ENCODE measurements at places on chromosomes 4 and X. TPM values are rescaled to one million over a fixed set of nuclear protein-coding genes. Genes with fewer than 3 reads are reported as not detected.

- peaks cover 35% of the 10 kb centered on the region for H3K27me3 ChIP-seq
- H3K4me3 ChIP-seq: no peak overlapping the region
- DNase-seq: no peak
- peaks cover 5% of the 10 kb centered on the region for H3K4me1 ChIP-seq
- peaks cover 4% of the 10 kb centered on the region for H3K36me3 ChIP-seq
These were observed 29.0 kb upstream of the CCNG2 start for GRCh38 chr4:77127837-77128621.

DNA sequence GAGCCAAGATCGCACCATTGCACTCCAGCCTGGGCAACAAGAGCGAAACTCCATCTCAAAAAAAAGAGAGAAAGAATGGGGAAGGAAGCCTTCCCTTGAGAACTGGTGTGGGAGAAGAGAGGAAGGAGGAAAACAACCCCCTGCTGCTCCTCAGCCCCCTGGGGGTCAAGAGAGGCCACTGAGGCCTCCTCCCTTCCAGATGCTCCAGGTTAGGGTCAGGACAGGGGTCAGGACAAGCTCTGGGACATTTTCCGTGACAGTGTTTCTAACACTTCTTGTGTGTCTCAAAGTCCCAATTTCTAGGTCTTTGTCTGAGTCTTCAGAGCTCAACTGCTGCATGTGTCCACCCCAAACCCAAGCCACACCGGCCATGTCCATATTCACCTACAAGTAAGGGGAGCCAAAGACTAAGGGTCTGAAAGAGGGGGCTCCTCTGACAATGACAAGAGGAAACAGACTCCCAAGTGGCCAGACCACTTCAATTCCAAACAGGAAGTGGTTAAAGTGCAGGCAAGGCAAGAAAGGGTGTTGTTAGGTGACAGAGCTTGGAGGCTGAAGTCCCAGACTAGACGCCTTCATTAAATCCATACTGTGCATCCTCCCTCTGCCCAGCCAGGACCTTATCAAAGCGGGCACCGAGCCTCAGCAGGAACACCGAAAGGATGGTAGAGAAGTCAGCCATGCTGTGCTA, 8.3 kb downstream of the L1CAM start:
- DNase-seq: no peak
- peaks cover 6% of the 10 kb centered on the region for H3K4me1 ChIP-seq
- H3K36me3 ChIP-seq: no peaks in the 10 kb centered on the region
- H3K4me3 ChIP-seq: no peak overlapping the region

DNA sequence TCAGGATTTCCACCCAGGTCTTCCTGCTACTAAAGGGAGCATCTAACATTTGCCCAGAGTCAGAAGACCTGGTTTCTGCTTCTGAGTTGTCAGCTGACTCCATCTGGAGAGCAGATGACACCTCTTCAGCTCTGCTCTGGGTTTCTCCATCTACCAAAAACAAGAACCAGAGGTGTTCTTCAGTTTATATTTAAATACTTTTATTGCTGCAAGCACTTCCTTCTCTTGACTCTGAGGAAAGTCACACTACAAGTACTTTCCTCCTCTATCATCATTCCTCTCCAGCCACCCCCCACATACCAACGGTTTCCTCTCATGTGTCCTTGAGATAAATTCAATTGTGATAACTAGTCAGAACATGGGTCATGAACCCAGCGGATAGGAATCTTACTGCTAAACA, 88.4 kb downstream of the PPP3CA start:
- H3K4me1 ChIP-seq: peaks cover 44% of the 10 kb centered on the region
- peak overlapping the region; percentile 43 for H3K4me3 ChIP-seq
- DNase-seq: no peak
- H3K36me3 ChIP-seq: no peaks in the 10 kb centered on the region
- peak overlapping the region; percentile 19 for H3K27ac ChIP-seq
- no peaks in the 10 kb centered on the region for H3K27me3 ChIP-seq

DNA sequence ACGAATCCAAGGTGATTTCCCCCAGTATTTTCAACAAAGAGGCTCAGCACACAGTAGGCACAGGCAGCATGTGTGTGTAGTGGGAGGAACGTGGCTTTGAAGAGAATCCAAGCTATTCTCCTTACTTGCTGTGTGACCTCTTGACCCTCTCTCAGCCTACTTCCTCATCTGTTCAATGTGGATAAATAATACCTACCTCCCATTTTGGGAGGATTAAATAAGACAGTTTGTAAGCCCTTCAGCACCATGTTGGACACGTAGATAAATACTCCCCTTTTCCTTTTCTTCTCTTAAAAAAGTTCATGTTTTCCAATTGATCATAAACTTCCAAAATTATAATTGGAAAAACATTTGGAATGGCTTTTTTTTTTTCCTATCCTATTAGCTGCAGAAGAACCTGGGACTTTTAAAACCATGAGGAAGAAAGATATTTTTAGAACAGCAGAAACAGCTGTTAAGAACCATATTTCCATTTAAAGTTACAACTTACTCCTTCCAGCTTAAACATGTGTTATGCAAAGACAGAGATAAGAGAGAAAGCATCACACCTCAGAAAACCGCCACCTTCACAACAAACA, 56.1 kb upstream of the TMEM131L start:
- no peaks in the 10 kb centered on the region for H3K27me3 ChIP-seq
- peaks cover 2% of the 10 kb centered on the region for H3K4me1 ChIP-seq
- no peaks in the 10 kb centered on the region for H3K36me3 ChIP-seq
- no peak overlapping the region for H3K27ac ChIP-seq

DNA sequence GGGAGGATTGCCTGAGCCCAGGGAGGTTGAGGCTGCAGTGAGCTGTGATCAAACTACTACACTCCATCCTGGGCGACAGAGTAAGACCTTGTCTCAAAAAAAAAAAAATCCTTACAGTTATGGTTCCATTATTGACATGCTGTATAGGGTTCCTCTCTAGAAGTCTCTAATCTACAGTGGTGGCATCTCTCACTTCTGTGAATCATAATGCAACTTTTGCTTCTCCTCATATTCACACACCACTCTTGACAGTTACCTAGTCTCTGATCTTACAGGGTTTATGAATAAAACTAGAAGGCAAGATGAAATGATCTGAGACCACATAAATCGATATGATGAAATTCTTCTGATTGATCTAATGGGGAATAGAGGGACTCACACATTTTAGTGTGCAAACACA, 40.6 kb downstream of the DOCK11 start:
- no peaks in the 10 kb centered on the region for H3K27me3 ChIP-seq
- H3K36me3 ChIP-seq: peaks cover 2% of the 10 kb centered on the region
- H3K4me3 ChIP-seq: peak overlapping the region; percentile 72
- H3K27ac ChIP-seq: peak overlapping the region; percentile 90
- DNase-seq: no peak

GRCh38 chr4:99715286-99715685, 57.7 kb upstream of the C4orf54 start:
- no peaks in the 10 kb centered on the region for H3K36me3 ChIP-seq
- no peaks in the 10 kb centered on the region for H3K4me1 ChIP-seq
- H3K27me3 ChIP-seq: peaks cover 20% of the 10 kb centered on the region
- no peak overlapping the region for H3K4me3 ChIP-seq

GRCh38 chr4:7759216-7759615, 180.4 kb downstream of the AFAP1 start:
- H3K27ac ChIP-seq: peak overlapping the region; percentile 94
- H3K4me1 ChIP-seq: peaks cover 13% of the 10 kb centered on the region
- H3K27me3 ChIP-seq: no peaks in the 10 kb centered on the region
- no peaks in the 10 kb centered on the region for H3K36me3 ChIP-seq
- H3K4me3 ChIP-seq: peak overlapping the region; percentile 90
- peak; percentile 48 for DNase-seq

GRCh38 chr4:185778307-185778706, 33.7 kb downstream of the SORBS2 start:
- peaks cover 2% of the 10 kb centered on the region for H3K4me1 ChIP-seq
- H3K27ac ChIP-seq: no peak overlapping the region
- no peak overlapping the region for H3K4me3 ChIP-seq
- no peak for DNase-seq
- peaks cover 2% of the 10 kb centered on the region for H3K36me3 ChIP-seq

- H3K27me3 ChIP-seq: peaks cover 63% of the 10 kb centered on the region
- peaks cover 11% of the 10 kb centered on the region for H3K4me1 ChIP-seq
- peaks cover 4% of the 10 kb centered on the region for H3K36me3 ChIP-seq
- H3K27ac ChIP-seq: peak overlapping the region; percentile 76
- DNase-seq: no peak
- peak overlapping the region; percentile 91 for H3K4me3 ChIP-seq
These were observed 8.9 kb upstream of the GSX2 start for GRCh38 chr4:54090804-54091623.

DNA sequence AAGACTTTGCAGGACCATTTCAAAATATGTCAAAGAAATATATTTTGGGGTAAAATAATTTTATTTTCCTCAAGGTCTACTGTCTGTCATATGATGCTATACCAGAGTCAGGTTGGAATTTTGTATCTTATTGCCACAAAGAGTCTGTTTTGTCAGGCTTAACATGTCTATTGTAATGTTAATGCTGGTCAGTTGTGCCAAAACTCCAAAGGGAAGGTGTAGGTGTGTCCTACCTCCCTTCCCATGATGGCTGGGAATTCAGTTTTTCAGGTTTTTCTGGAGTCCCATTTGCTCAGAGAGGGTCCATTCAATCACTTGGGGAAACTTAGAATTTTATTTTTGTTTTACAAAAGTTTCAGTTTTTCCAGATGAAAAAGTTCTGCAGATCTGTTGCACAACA, 33.3 kb upstream of the SLC25A4 start:
- H3K4me3 ChIP-seq: no peak overlapping the region
- H3K27me3 ChIP-seq: peaks cover 46% of the 10 kb centered on the region
- H3K4me1 ChIP-seq: peaks cover 2% of the 10 kb centered on the region
- H3K27ac ChIP-seq: no peak overlapping the region

GRCh38 chr4:102503301-102503746, 2.2 kb downstream of the NFKB1 start:
- H3K36me3 ChIP-seq: peaks cover 7% of the 10 kb centered on the region
- DNase-seq: no peak
- H3K27ac ChIP-seq: peak overlapping the region; percentile 98
- peak overlapping the region; percentile 92 for H3K4me3 ChIP-seq
- peaks cover 30% of the 10 kb centered on the region for H3K4me1 ChIP-seq
- H3K27me3 ChIP-seq: no peaks in the 10 kb centered on the region

DNA sequence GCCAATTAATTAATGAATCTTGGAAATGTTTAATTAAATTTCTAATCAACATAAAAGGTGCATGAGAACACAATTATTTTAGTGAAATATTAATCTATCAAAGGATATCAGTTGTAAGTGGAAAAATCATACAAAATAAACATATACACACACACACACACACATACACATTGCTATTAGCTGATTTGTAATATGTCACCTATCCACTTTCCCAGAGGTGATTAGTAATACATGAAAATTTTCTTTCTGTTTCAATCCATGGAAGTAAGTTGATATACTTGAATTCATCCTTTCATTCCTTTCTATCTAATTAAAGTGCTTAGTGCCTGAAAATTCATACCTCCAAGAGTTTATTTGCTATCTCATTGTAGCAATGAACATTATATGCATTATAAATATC, 213.7 kb downstream of the EPHA5 start:
- no peak for DNase-seq
- H3K4me3 ChIP-seq: no peak overlapping the region
- no peaks in the 10 kb centered on the region for H3K27me3 ChIP-seq
- H3K4me1 ChIP-seq: no peaks in the 10 kb centered on the region

- no peak for DNase-seq
- peaks cover 4% of the 10 kb centered on the region for H3K4me1 ChIP-seq
- H3K27me3 ChIP-seq: peaks cover 26% of the 10 kb centered on the region
- no peaks in the 10 kb centered on the region for H3K36me3 ChIP-seq
- no peak overlapping the region for H3K4me3 ChIP-seq
These were observed 24.4 kb upstream of the MSL3 start for GRCh38 chrX:11733614-11734013.

DNA sequence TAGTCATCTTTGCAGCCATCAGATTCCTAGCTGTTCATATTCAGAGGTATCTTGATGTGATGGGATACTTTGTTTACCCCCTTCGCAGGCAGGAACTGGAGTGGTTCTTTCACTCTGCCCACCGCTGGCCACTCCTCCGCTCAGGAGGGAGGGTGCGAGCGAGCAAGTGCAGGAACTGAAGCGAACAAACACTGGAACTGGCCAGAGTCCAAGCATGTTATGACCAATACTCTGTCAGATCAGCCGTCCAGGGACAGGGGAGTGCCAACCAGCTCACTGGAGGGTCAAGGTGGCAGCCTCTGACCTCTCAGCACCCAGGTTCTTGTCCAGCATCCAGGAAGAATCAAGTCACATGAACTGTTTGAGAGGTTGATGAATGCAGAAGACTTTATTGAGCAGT, 18.0 kb upstream of the MANBA start:
- H3K36me3 ChIP-seq: no peaks in the 10 kb centered on the region
- H3K4me3 ChIP-seq: no peak overlapping the region
- no peak overlapping the region for H3K27ac ChIP-seq
- peaks cover 5% of the 10 kb centered on the region for H3K27me3 ChIP-seq
- H3K4me1 ChIP-seq: no peaks in the 10 kb centered on the region

DNA sequence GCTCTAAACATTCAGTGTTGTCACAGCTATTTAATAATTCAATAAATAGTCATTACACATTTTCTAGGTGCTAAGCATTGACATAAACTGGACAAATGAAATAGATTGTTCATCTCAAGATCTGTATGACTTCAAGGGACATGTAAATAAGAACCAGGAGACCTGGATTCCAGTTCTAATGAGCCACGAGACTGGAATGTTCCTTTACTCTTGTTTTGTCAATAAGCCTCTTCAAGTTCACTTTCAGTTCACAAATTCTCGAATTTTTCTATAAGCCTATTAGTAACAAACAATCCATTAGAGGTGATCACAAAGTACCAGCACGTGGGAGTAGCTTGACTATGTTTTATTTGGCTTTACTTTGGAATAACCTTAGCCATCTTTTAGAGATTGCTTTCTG, 514.0 kb upstream of the SMIM31 start:
- no peaks in the 10 kb centered on the region for H3K36me3 ChIP-seq
- no peaks in the 10 kb centered on the region for H3K27me3 ChIP-seq
- H3K4me1 ChIP-seq: no peaks in the 10 kb centered on the region
- no peak overlapping the region for H3K4me3 ChIP-seq
- DNase-seq: no peak
- H3K27ac ChIP-seq: no peak overlapping the region

GRCh38 chr4:60033826-60034225, 1166.3 kb upstream of the ADGRL3 start:
- no peaks in the 10 kb centered on the region for H3K36me3 ChIP-seq
- no peak for DNase-seq

Gene PKD2
- total RNA-seq: 11.1 TPM

Gene RBBP7
- total RNA-seq: 105 TPM

Gene IL3RA
- 2.8 TPM for total RNA-seq

Gene PLK4
- total RNA-seq: 6.1 TPM

Gene PITX2
- not detected for total RNA-seq

Gene FATE1
- not detected for total RNA-seq

Gene PNMA6A
- total RNA-seq: 0.52 TPM

Gene PROM1
- total RNA-seq: not detected
